ENCODE measurements at places on chromosomes 11 and 22.

DNA sequence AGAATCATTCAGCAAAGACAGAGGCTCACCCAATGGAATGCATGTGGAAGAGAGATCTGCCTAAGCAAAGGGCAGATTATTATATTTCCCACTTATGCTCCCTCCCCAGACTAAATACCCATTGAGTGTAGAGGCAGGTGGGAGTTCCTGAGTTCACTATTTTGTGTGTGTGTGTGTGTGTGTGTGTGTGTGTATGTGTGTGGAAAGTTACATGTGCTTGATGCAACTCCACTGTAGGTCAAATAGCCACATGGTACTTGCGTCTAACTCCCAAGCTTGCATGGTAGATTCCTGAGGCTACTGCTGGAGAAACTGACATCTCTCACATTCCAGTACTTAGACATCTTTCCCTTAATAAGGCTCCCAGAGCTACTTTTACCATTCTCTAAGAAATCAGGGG, 3.4 kb upstream of the COPB1 start:
- DNase-seq, result no peak

- no peak for DNase-seq
Measured at GRCh38 chr22:26461188-26461810, 22.3 kb downstream of the HPS4 start.

- no peak for DNase-seq
Measured at GRCh38 chr11:7062534-7062933, 26.3 kb upstream of the RBMXL2 start.

- no peak for DNase-seq
Measured at GRCh38 chr22:20952544-20953341, 14.3 kb upstream of the AIFM3 start.

DNA sequence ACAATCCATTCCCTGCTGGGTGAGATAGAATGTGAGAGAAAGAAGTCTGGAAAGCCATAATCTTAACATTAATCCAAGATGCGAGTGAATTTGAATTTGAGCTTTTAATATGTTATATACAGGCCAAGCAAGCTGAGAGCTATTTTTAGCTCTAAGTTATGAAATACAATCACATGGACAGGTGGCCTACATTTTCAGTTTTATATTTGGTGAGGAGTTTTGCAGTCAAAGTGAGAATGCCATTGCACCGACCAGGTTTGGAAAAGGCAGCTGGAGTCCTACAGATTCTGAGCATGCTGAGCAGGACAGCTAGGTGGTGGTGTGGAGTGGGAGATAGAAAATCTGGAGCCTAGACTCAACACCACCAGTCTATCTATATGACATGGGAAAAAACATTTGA, 12.0 kb downstream of the OR5B21 start:
- DNase-seq, result no peak

GRCh38 chr11:7516475-7516874, 2.7 kb downstream of the PPFIBP2 start:
- no peak for DNase-seq

DNA sequence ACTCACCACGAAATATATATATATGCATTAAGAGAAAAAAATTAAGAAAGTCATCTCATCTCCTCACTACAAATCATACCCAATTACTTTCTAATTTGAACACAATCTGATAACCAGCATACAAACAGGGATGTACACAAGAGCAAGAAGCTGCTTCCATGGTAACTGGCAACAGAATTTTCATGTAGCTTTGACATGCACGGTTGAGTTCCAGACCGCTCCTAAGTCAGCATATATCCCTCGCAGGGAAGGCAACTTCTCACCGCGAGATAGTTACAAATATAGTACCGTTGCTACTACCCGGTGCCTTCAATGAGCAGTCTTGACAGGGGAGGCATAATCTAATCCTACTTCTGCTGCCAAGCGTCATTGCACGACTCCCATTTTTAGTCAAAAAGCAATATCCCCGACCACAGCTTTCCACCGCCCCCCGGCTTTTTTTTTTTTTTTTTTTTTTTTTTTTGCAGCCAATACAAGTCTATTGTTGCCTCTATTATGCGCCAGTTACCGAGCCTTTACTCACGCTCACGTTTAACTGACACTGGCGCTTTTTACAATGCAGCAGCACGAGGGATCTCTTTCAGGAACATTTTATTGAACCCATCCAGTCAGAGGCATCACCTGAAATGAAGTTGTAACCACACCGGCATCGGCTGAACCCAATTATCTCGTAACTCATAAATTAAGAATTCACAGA, 2.2 kb downstream of the CADM1 start:
- no peak for DNase-seq

DNA sequence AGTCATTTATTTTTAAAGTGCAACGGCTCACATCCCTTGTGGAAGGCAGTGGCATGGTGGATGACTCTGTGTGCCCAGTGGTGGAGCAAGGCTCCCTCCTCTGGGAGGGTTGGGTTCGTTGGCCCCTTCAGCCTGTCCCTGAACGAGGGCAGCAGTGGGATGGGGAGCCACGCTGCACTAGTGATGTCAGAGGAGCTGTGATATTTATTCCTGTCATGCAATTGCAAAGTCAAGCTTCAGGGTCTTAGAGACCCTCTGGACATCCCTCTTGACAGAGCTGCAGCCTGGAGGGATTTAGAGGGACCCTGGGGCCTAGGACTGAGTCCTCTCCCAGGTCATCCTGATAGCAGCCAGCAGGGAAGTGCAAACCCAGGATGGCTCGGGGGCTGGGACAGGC, 78.2 kb upstream of the NARS2 start:
- DNase-seq, result no peak

DNA sequence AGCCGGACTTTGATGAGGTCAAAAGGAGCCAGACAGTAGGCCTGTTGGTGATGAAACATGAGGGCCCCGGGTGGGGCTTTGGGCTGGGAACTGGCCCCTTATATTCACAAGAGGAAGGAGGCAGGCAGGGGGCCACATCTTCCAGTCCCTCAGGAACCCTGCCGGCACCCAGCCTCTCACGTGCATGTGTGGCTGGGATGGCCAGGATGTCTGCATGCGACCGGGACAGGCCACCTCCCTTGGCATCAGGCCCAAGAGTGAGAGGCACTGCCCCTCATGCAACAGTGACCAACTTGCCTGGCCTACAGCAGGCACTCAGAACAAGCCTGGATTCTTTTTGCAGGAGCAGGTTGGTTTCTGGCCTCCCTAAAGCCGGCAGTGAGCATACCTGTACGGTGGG, 5.4 kb downstream of the SLC25A45 start:
- no peak for DNase-seq

DNA sequence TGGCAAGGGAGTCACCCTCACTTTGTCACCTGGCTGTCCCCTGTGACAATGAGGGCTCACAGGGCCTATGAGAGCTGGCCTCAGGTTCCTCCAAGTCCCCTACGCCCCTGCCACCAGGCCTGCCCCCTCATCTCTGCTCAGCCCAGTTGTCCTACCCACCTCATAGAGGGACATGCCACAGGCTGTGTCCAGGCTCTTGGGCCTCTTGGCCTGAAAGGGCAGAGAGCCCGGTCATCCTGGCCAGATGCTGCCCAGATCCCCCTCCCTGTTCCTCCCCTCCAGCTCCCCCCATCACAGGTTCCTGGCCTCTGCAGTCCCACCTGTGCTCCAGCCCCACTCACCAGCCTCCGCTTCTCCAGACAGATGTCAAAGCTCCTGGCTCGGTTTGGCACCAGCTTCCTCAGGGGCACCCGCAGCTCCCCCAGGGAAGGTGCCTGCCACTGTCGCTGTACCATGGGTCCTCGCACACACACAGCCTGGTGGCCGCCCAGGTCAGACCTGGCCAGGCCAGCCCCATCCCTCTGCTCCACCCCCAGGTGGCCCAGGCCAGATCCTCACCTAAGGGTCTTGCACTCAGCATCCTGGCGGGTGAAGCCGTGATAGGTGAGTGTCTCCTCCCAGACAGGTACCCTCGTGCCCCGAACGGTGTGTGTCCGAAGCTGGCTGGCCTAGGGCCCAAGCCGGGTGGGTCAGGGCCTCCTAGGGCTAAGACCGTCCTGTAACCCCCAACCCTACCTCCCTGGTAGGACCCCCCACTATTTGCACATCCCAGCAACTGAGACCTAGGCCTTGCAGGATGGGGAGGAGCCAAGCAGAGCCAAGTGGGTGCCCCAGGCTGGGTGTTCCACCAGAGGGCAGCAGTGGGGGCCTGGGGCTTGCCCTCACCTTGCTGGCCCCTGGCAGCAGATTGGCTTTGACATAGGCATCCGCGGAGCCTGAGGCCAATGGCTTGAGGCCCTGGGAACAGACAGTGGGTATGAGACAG, 8.3 kb downstream of the NDUFV1 start:
- no peak for DNase-seq

DNA sequence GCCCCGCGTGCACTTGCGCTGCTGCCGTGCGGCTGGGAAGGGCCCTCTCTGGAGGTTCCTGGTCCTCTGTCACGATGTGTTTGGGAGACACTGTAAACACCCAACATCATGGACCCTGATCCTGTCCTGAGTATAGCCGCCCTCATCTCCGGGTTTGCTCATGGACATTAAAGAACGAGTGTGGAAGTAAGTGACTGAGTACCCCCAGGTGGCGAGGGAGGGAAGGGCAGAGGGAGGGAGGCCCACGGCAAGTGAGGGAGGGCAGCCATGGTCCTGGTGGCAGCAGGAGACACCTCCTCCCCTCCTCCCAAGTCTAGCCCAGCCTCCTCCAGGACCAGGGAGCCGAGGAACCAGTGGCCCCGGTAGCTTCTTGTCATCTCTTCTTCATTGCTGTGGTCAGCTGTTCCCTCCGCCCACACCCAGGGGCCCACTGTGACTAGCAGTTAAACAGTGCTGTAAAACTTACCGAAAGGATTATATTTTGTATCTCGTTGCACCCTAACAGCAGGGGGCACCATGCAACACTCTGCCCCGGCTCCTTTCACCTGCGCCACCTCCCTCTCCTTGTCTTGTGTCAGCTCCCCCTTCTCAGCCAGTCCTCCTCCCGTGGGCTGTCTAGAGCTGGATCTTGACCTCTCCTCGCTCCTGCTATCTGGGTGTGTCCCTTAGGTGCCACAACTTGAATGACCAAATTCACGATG, 566.5 kb upstream of the B3GAT1 start:
- DNase-seq, result no peak

GRCh38 chr11:47408598-47409439, 429 bp downstream of the SLC39A13 start:
- no peak for DNase-seq

- no peak for DNase-seq
Measured at GRCh38 chr22:31615940-31616314, 46.1 kb downstream of the PISD start.

GRCh38 chr11:118206391-118207031, 18.3 kb downstream of the JAML start:
- no peak for DNase-seq

GRCh38 chr22:28547132-28547842, 132.4 kb downstream of the TTC28 start:
- no peak for DNase-seq

- DNase-seq, result no peak
Measured at GRCh38 chr11:106152013-106152412, 74.6 kb downstream of the AASDHPPT start.

DNA sequence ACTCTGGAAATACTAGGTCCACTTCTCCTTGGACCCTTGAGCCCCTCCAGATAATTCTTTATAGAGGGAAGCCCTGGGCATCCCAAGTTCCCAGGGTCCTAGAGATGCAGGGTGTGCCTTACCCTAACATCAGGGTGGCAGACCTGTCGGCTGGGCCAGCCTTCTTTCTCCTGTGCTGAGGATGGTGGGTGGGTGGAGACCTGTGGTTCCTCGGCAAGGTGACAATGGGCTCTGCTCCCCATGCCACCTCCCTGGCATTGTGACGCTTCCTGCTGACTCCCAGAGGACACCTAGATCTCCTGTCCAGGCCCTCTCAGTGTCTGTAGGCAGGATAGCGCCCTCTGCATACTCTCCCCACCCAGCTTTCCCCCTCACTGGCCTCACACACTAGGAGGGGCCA, 3.8 kb upstream of the DERL3 start:
- DNase-seq, result no peak

GRCh38 chr11:74980634-74981033, 8.1 kb upstream of the NEU3 start:
- no peak for DNase-seq

DNA sequence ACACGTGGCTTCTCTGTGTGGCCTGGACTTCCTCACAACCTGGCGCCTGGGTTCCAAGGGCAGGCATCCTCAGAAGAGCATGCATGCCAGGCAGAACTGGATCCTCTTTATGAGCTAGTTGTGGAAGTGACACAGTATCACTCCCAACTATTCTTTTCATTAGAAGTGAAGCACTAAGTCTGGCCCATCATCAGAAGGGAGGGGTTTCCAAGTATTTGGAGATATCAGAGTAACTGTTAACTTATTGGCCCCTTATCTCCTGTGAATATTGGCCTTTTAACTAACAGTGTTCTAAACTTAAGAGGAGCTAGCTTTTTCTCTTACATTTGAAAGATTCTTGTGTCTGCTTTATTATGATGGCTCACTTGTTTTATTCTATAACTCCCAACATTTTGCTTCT, 35.5 kb downstream of the FDX1 start:
- DNase-seq, result no peak

GRCh38 chr22:42560781-42561180, 7.0 kb downstream of the SERHL2 start:
- DNase-seq, result no peak

DNA sequence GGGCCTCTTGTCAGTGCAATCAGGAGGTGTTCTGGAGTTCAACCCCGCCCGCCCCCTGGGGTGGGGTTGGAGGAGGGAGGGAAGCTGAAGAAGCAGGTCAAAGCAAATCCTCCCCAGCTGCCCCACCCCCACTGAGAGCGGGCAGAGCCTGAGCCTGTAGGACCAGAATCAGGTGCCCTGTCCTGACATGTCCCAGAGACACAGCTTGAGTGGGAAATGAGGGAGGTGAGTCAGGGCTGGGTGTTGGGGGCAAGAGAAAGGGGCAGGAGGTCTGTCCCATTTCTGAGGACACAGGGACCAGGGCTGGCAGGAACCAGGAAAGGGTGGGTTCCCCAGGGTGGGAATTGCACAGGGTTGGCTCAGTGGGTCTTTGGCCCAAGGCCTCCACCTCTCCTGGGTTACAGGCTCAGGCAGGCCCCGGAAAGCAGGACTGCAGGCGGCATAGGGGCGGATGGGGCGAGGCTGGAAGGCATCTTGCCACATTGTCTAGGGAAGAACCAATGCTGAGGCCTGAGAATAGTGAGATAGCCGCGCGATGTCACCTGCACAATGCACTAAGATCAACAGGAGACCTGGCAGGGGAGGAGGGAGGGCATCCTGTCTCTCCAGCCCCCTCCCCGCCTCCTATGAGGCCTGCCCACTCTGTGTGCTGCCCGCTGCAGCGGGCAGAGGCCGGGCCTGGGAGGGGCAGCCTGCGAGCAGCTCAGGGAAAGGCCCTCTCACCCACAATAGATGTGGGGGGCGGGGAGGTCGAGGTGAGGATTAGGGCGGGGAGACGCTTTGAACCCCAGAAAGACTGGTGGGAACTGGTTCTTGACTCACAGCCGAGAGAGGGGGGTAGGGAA, 32.4 kb downstream of the NECTIN1 start:
- no peak for DNase-seq

- DNase-seq, result no peak
Measured at GRCh38 chr11:68469642-68470041, 9.1 kb downstream of the PPP6R3 start.

All from stimulated activated CD8-positive, alpha-beta memory T cell treated with anti-CD3 and anti-CD28 coated beads, Interleukin-2, amount 100 ng/mL, for 1 hour (primary cell).